ENCODE measurements at places on chromosomes 4 and X. TPM values are rescaled to one million over a fixed set of nuclear protein-coding genes. Genes with fewer than 3 reads are reported as not detected.

C1QTNF7 gene
- not detected for total RNA-seq

LGI2 gene
- 0.27 TPM for total RNA-seq

EGFL6 gene
- total RNA-seq, result not detected

TFDP3 gene
- not detected for total RNA-seq

SPANXN5 gene
- not detected for total RNA-seq

KCND1 gene
- total RNA-seq, result 5.6 TPM

GPR82 gene
- total RNA-seq, result not detected

TLR6 gene
- 3.1 TPM for total RNA-seq

CSN1S1 gene
- total RNA-seq, result not detected

GAGE12E gene
- total RNA-seq, result not detected

PNMA5 gene
- not detected for total RNA-seq

PRRG3 gene
- 0.17 TPM for total RNA-seq

TNMD gene
- total RNA-seq, result not detected

- peak; percentile 13 for DNase-seq
Measured at GRCh38 chr4:171846232-171846631, 33.0 kb downstream of the GALNTL6 start.

- DNase-seq, result no peak
Measured at GRCh38 chr4:181046809-181047208, 1196.4 kb upstream of the TENM3 start.

DNA sequence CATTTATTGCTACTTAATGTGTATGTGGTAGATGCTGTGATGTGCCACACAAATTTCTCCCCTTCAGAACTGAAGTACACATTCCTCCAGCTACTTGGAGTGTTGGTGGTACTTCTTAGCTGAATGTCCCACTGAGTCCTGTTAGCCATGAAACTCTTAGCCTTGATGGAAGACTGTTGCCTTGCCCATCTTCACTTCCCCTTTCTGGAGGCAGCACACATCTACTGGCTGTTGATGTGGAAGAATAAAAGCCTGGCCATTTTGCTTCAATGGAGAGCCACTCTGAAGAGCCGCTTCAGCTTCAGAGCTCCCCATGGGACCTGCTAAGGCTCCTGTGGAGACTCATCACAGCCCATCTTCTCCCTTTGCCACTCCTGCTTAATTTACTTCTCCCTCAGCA is 157.7 kb upstream of the PITX2 start:
- no peak for DNase-seq

- no peak for DNase-seq
Measured at GRCh38 chr4:180081072-180081471, 2162.1 kb upstream of the TENM3 start.

DNA sequence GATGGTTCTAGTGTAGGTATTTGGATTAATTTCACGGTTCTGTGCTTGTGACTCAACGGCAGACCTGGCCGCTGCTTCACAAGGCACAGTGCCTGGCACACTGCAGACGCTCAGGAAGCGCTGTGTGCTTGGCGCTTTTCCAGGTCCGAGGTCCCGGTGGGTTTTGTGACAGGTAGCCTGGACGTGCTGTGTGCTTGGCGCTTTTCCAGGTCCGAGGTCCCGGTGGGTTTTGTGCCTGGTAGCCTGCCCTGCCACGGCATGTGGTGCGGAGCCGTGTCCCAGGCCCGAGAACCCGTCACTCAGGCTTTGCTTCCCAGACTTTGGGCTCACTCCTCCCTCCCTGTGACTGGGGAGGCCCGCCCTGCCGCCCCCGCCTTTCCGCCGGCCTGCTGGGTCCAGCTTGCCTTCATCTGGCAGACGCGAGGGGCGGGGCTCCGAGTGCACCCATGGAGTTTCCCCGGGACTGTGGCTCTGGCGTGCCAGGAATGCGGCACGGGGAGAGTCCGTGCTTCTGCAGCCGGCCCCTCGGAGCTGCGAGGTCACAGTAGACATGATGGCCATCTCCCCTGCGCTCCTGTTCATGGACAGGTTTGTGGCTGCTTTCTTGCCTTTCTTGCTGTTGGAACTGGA is 44.2 kb downstream of the TBC1D14 start:
- peak; percentile 68 for DNase-seq

DNA sequence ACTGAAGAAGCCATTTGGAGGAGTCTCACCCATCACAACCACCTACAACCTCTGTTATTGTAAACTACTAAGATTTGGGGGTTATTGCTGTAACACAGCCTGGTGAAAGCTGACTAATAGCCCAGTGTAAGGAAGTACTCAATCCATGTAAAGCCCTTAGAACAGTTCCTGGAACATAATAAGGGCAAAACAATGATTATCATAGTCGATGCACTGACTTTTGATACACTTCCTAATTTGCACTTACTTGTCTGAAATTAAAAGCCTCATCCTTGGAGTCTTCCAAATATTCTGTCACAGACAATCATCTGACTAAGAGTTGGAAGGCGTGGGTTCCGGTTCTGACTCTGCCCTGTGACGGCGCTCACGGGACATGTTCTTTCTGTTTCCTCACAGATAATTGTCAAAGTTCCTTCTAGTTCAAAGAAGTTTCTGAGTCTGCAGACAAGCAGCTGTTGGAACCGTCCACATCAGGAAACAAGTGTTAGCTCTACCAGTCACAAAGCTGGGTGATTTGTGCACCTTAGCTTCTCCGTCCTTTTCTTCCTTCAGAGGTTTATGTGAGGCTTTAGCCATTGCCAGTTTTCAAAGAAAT is 33.4 kb upstream of the RASGEF1B start:
- DNase-seq, result no peak

GRCh38 chr4:80471756-80472155 is 136.2 kb downstream of the CFAP299 start:
- DNase-seq, result peak; percentile 18

DNA sequence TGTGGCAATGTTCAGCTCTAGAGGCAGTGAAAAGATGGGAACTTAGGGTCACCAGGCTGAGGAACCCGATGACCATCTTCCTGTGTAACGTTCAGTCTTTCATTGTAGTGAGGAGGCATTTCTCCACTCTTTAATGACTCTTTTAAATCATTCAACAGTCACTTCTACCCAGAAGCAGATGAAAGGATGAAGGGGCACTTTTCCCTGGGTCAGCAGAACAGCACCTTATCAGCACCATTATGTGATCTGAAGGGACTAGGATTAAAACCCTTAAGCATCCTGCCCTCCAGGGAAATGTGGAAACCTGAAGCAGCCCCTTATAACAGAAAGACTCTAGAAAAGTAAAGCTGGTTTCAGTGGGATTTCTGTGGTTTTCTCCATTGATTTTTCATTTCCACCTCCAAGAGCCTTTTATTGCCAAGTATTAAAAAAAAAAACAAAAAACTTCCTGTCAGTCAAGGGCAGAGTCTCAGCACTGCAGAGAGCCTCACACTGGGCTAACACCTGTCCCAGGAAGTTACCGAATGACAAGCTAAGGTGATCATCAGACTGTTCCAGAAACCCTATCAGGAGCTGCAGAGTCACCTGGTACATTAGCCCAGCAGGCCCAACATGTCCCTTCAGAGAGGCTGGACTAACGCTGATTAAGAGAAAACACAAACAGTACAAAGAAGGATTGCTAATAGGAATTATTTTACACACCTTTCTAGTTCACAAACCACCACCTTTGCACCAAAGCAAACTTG is 185.9 kb downstream of the SHROOM3 start:
- DNase-seq, result no peak

DNA sequence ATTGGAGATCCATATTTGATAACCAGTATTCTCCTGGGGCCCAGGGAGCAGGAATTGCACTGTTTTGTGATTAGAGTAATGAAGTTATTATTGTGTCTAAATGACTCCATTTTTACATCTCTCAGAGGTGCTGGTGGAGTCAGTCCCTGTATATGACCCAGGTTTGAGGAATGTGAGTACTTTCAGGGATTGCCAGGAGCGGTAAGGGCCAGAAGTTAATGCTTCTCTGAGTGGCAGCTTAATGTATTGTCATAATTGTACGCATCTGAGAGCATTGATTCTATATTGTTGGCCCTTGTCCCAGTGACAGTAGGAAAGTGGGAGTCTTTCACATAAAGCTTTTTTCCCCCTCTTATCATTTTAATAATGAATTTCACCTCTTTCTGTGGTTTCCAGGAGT is 146.2 kb downstream of the GATB start:
- DNase-seq, result no peak

GRCh38 chr4:188403272-188403671 is 264.0 kb downstream of the TRIML1 start:
- no peak for DNase-seq

- no peak for DNase-seq
Measured at GRCh38 chrX:27966492-27966891, 14.8 kb downstream of the DCAF8L1 start.

DNA sequence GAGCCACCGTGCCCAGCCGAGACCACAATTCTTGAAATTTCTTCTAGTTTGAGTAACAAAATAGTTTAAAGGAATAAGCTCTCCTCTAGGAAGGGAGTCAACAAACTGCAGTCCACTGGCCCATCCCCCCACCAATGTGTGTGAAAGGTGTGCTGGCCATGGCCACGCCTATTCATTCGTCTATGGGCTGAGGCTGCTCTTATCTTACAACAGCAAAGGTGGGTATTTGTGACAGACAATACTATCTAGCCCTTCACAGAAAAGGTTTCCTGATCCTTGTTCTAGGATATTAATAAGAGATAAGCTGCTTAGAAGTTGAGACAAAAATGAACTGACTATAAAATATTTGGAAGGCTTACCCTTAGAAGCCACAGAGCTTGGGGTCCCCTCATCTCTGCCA is 41.2 kb downstream of the BEND2 start:
- DNase-seq, result no peak

GRCh38 chr4:185134307-185134869 is 8.7 kb upstream of the SLC25A4 start:
- DNase-seq, result peak; percentile 10

- DNase-seq, result peak; percentile 4
Measured at GRCh38 chr4:14906805-14907204, 95.5 kb upstream of the CPEB2 start.

- DNase-seq, result no peak
Measured at GRCh38 chr4:83109480-83110222, 4.9 kb downstream of the PLAC8 start.

DNA sequence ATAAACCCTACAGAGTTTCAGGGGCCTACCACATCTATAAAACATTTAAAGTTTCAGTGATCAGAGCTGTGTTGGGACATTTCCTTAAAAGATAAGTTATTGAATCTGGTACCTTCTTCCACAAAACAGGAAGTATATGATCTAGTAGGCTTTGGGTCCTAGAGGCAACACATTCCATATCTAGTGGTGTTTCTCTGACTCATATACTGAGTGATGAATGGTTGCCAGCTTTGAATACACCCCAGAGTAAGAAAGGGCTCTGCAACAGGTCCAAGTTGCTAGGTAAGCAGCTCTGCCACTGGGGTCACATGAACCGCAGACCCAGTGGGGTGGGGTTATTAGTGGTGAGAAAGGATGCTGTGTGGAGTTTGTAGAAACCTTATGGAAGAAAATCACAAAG is 32.4 kb upstream of the BLTP1 start:
- DNase-seq, result no peak

GRCh38 chr4:158814636-158815330 is 46.0 kb downstream of the FNIP2 start:
- DNase-seq, result peak; percentile 95

GRCh38 chr4:67327245-67328017 is 217.9 kb downstream of the CENPC start:
- DNase-seq, result peak; percentile 16

GRCh38 chr4:107562316-107562715 is 157.7 kb downstream of the PAPSS1 start:
- DNase-seq, result no peak

DNA sequence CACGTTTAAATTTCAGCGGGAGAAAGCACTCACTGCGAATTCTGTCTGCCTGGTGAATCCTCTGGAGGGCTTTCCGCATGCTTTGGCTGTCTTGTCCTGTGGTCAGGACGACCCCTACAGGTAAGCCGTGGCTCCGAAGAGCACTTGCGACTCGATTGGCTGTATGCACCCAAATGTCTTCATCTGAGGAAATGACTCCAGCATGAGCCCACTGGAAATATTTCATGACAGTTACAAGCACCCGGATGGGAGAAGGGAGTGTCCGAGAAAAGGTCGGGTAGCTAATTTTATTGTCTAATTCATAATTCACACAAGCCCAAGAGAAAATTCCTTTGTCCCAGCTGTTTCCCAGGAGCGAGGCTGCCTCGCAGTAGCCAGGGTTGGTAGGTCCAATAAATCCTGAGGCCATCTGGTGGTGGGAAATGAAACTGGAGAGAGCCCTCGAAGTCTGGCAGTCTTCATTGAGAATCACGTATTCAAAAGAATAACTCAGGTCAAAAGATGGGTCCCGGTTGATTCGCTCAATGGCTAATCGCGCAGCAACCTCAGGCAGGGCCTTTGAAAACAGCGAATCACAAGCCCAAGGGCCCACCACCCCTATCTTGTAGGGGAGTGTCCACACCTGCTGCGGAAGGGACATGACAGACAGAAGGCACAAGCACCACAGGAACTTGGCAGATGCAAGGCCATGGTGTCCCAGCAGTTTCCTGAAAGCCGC is 6.6 kb downstream of the GUCY2F start:
- DNase-seq, result peak; percentile 12

- no peak for DNase-seq
Measured at GRCh38 chr4:158609116-158609515, 62.6 kb downstream of the C4orf46 start.

GRCh38 chrX:10474913-10475568 is 145.3 kb downstream of the MID1 start:
- DNase-seq, result no peak
